Cardiac muscle cell (in vitro differentiated cells and primary cell): ENCODE measurements at places on chromosomes 5 and 9. TPM values are rescaled to one million over a fixed set of nuclear protein-coding genes. Genes with fewer than 3 reads are reported as not detected.

GRCh38 chr9:27514551-27514950 is 9.5 kb upstream of the IFNK start:
- H3K4me1 ChIP-seq = no peaks in the 10 kb centered on the region
- no peak overlapping the region for H3K27ac ChIP-seq
- peak; percentile 13 for DNase-seq
- H3K36me3 ChIP-seq = no peaks in the 10 kb centered on the region
- no peaks in the 10 kb centered on the region for H3K27me3 ChIP-seq
- H3K4me3 ChIP-seq = no peak overlapping the region

GRCh38 chr5:173035904-173036707 is 20.0 kb upstream of the CREBRF start:
- H3K27ac ChIP-seq = no peak overlapping the region
- H3K4me3 ChIP-seq = no peak overlapping the region
- H3K4me1 ChIP-seq = no peaks in the 10 kb centered on the region
- H3K27me3 ChIP-seq = no peaks in the 10 kb centered on the region

SMIM33 gene
- total RNA-seq = not detected in 2 replicates

DNA sequence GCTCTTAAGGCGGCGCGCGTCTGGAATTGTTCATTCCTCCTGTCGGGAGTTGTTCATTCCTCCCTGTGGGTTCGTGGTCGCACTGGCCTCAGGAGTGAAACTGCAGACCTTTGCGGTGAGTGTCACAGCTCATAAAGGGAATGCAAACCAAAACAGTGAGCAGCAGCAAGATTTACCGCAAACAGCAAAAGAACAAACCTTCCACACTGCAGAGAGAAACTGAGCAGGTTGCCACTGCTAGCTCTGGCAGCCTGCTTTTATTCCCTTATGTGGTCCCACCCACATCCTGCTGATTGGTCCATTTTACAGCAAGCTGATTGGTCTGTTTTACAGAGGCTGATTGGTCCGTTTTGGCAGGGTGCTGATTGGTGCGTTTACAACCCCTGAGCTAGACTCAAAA is 1365.3 kb upstream of the WWC1 start:
- no peak overlapping the region for H3K4me3 ChIP-seq
- no peak overlapping the region for H3K27ac ChIP-seq
- no peaks in the 10 kb centered on the region for H3K27me3 ChIP-seq
- H3K36me3 ChIP-seq = no peaks in the 10 kb centered on the region
- no peak for DNase-seq

ZNF300 gene
- total RNA-seq = 8.7 and 9.2 TPM in 2 replicates

- no peaks in the 10 kb centered on the region for H3K27me3 ChIP-seq
- no peak overlapping the region for H3K4me3 ChIP-seq
- no peaks in the 10 kb centered on the region for H3K36me3 ChIP-seq
These were observed 239.3 kb downstream of the GADD45G start for GRCh38 chr9:89844075-89844474.

- no peaks in the 10 kb centered on the region for H3K4me1 ChIP-seq
- no peak overlapping the region for H3K4me3 ChIP-seq
- H3K36me3 ChIP-seq = no peaks in the 10 kb centered on the region
These were observed 22.7 kb upstream of the CDKN2B start for GRCh38 chr9:22031655-22032411.

DNA sequence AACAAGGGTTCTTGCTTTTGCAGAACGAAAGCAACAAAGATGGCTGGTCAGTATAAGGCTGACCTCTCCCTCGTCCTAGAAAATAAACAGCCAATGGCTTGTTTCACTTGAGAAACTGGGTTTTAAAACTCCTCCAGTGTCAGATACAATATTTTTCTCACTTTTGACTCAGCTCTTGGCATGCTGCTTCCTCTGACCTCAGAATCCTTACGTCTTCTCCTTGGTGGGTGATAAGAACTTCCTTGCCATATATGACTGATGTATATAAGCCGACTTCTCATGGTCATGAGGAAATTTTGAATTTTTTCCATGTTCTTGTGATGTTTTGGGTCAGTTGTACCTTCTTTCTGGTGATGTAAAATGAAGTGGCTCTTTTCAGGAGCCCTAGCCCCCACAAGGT is 3.8 kb downstream of the ZNF618 start:
- no peak overlapping the region for H3K27ac ChIP-seq
- no peak overlapping the region for H3K4me3 ChIP-seq
- H3K27me3 ChIP-seq = no peaks in the 10 kb centered on the region

DNA sequence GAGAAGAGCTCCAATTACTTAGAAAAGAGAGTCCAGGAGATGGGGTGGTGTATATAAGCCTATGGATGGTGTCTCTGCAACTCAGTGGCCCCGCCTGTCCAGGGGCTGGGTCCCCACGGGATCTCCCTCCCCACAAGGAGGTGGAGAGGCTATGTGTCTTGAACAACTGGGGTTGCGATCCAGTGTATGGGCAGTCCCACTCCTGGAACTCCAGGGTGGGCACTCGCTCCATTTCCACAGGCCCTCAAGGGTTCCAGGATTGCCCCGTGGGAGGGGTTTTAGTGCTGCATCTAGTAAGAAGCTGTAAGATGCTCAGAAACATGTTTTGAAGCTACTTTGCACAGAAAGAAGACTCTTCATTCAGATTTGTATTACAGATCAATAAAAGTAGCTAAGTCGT is 558 bp upstream of the SMAD5 start:
- peak overlapping the region; percentile 98 for H3K27ac ChIP-seq
- H3K4me1 ChIP-seq = peaks cover 18% of the 10 kb centered on the region
- H3K36me3 ChIP-seq = no peaks in the 10 kb centered on the region
- peak overlapping the region; percentile 21 for H3K4me3 ChIP-seq
- DNase-seq = no peak
- H3K27me3 ChIP-seq = no peaks in the 10 kb centered on the region

GRCh38 chr9:109098171-109098959 is 21.4 kb downstream of the TMEM245 start:
- H3K4me1 ChIP-seq = peaks cover 47% of the 10 kb centered on the region
- no peaks in the 10 kb centered on the region for H3K36me3 ChIP-seq
- peak; percentile 92 for DNase-seq
- no peak overlapping the region for H3K4me3 ChIP-seq
- no peaks in the 10 kb centered on the region for H3K27me3 ChIP-seq
- peak overlapping the region; percentile 81 for H3K27ac ChIP-seq

GRCh38 chr9:3035579-3036332 is 191.9 kb upstream of the PUM3 start:
- H3K27me3 ChIP-seq = no peaks in the 10 kb centered on the region
- no peaks in the 10 kb centered on the region for H3K36me3 ChIP-seq
- H3K4me3 ChIP-seq = no peak overlapping the region
- H3K4me1 ChIP-seq = peaks cover 2% of the 10 kb centered on the region
- no peak for DNase-seq

C9orf43 gene
- total RNA-seq = 0.42 and 2.3 TPM in 2 replicates

GRCh38 chr5:158212917-158213316 is 354.0 kb upstream of the CLINT1 start:
- H3K36me3 ChIP-seq = no peaks in the 10 kb centered on the region
- peak; percentile 6 for DNase-seq
- H3K27ac ChIP-seq = no peak overlapping the region

DNA sequence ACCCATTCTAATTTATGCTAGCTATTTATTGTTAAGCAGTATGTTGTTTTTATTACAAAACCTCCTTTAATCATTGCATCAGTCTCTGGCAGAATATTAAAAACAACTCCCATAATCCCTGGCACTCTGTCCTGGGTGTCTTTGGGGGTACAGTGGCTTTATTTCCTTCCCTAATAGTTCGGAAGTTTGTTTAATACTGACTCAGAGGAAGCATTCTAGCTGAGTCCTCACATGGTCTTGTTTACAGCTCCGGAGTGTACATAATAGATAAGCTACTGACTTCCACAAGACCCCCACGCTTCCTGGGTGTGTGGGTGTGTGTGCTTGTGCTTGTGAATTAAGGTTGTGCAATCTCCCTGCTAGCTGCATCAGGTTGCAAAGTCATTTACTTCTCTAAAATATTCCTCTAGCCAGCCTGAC is 149.8 kb upstream of the CDKN2B start:
- no peaks in the 10 kb centered on the region for H3K27me3 ChIP-seq
- no peaks in the 10 kb centered on the region for H3K4me1 ChIP-seq
- H3K27ac ChIP-seq = no peak overlapping the region
- H3K4me3 ChIP-seq = no peak overlapping the region

GLDC gene
- 0.98 and 3.3 TPM in 2 replicates for total RNA-seq

CTXN3 gene
- total RNA-seq = not detected in 2 replicates

NRARP gene
- total RNA-seq = 8.8 and 16.5 TPM in 2 replicates

NIM1K gene
- total RNA-seq = 0.74 and 0.98 TPM in 2 replicates

FBXO10 gene
- 19.8 and 25.6 TPM in 2 replicates for total RNA-seq
